Caki2 (cell line): ENCODE measurements at places on chromosomes 1 and 21.

- no peak for DNase-seq
These were observed 74.3 kb upstream of the SIPA1L2 start for GRCh38 chr1:232704256-232704655.

DNA sequence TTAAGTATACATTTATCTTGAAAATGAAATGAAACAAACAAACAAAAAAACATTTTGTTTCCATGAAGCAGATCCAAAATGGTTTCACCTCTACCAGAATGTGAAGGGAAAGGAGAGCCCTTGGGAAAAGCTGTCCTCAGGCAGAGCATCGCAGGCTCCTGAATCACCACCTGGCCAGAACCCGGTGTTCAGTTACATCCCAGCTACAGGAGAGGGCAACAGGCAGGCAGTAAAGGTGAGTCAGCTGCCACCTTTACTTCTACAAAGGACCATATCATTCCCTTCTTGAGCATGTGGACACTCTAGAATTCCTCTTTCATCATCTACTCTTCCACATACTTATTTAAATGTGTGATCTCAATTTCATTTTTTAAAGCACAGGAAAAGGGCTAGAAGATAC is 151.2 kb downstream of the PIGK start:
- no peak for DNase-seq

DNA sequence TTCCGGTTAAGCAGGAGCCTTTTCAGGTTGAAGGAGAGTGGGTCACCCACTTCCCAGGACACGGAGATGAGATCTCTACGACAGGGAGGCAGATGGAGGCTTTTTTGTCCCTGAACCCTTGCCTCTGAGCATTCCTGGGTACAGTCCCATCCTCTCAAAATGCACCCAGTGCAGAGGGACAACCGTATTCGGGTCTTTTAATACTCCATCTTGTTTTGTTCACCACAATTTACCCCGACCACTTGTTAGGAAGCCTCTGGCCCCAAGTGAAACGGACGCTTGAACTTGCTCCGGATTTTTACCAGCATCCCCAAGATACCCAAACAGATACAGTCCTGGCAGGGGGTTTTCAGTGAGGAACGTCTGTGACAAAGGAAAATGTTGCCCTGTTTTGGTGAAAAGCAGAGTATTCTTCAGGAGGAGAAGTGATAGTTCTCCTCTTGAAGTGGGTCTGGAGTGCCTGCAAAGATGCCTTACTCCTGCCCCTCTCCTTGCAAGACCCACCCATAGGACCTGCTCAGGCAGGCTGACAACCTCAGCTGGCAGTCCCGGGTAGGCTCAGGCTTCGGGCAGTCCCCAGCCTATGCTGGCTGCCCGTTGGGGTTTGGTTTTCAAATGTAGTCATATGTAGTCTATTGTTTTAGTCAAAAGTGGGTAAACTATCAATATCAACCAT is 669 bp upstream of the ARL8A start:
- no peak for DNase-seq

DNA sequence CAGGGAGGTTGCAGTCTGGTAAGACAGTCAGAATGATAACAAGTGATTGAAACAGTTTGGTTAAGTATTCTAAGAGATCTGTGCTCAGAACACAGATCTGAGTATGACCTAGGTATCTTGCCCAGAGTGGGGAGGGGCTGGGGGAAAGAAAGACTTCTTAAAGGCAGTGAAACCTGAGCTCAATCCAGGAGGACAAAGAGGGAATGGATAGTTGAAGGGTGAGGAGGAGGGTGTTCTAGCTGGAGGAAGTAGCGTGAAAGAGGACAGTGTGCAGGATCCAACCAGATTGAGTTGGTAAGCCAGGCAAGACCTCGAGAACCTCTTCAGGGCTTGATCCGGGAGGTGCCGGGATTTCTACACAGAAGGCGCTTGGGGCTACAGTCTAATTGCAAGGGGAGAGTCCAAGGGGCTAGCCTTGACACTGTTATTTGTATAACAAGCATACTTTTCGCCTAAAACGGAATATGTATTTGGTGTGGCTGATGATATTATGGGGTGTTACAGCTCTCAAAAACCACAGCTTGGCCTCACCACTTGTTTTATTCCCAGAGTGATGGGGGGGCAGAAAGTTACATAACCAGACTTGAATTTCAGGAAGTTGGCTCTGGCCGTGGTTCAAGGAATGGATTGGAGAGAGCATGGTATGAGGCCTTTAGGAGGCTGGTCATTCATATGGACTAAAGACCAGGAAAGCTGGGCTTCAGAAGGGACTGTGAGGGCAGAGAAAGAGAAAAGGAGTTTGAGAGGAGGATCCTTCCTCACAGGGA is 19.1 kb downstream of the RCSD1 start:
- DNase-seq = no peak

DNA sequence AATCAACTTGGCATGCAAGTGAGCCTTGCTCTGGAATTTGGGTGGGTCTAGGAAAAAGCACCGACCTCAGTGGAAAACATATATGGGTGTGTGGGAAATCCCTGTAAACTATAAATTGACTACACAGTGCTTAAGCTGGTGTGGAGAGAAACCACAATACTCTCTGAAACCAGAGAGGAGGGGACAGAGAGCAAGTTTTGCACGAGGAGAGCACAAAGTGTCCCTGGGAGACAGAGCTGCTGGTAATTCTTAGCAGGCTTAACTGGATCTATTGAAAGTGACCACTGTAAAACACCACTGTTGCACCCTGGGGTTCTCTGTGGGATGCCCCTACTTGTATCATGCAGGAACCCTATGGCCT is 12.8 kb downstream of the KCNJ15 start:
- DNase-seq = no peak

DNA sequence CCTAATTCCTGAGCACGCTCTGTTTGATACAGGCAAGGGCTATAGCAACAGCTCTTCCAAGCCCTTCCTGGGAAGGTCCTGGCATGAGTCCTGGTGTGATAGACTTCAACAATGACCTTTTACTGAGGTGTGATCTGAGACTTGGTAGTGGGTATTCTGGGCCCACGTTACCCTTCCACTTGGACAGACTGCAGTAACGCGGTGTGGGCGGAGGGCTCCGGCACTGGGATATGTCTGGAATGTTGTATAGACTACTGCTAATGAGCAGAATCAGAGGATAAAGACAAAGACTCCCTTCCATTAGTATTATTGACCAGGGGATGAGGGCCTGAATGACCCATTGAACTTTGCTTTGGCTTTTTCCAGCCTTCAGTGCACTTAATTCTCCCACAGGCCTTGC is 262.3 kb downstream of the RWDD3 start:
- DNase-seq = no peak

DNA sequence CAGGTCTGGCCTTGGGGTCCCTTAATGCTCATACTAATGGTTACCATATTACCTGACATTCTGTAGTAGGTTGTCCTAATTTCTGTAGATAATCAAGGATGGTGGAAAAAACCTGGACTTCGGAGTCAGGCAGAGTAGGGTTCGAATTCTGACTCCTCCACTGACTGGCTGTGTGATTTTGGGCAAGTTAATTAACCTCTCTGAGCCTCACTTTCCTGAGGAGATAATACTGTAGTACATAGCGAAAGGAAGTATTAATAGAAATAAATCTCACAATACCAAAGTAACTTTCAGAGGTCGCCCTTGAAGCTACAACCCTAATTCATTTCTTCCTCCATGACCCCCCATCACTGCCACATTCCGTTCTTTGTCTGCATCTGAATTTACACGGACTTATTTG is 72.9 kb downstream of the KCNN3 start:
- DNase-seq = no peak

DNA sequence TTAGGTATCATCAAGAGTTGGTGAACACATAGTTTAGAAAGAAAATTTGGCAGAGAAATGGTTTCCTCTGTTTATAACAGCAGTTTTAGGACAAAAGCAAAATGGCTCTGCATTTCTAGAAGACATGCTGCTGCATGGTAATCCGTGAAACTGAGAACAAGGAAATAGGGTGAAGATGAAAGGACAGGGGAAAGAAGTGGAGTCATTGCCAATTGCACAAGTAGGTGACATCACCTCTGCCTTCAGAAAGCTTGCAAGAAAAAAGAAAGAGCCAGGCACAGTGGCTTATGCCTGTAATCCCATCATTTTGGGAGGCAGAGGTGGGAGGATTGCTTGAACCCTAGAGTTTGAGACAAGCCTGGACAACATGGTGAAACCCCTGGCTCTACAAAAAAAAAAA is 217.6 kb downstream of the LMX1A start:
- no peak for DNase-seq

DNA sequence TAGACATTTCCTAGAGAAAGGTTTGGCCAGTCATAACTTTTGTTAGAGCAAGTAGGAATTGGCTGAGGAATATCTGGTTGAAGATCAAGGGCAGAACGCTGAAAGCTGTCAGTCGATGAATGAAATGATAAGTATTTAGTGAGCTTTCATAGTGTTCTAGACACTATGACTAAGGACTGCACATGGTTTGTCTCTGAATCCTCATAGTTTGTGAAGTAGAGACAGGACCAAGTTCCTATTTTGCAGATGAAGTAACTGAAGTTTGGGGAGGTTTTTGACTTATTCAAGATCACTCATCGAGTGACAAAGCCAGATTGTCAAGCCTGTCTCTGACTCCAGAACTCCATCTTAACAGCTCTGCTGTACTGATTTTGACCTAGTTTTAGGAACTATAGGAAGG is 4.7 kb downstream of the ELOA start:
- no peak for DNase-seq

DNA sequence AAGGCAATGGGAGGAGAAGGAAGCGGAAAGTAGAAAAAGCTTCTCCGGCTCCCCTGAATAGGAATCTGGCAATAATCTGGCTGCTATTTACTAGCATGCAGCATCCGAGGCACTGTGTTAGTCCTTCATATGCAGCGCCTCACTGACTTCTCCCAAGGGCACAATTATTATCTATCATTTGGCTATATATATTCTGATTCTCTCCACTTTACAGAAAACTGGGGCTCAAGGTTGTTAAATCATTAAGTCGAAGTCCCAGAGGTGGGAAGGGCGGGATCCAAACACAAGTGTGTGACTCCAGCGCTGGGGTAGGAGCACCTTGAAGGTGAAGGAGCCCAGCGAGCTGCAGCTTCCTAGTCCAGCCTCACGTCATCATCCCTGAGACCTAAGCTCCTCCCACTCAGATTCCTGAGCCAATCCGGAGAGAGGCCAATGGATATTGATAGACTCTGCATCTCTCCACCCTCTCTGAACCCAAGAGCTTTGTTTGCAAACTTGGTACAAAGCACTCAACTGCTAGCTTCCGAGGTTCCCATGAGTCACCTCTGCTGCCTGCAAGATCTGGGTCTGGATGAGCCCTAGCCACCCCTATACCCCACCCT is 16.6 kb upstream of the EYA3 start:
- DNase-seq = peak; percentile 75

GRCh38 chr1:154404511-154404931 is 622 bp upstream of the IL6R start:
- no peak for DNase-seq

GRCh38 chr1:68384321-68384813 is 65.4 kb downstream of the RPE65 start:
- peak; percentile 94 for DNase-seq

GRCh38 chr1:119787776-119788175 is 19.1 kb upstream of the HMGCS2 start:
- DNase-seq = no peak

DNA sequence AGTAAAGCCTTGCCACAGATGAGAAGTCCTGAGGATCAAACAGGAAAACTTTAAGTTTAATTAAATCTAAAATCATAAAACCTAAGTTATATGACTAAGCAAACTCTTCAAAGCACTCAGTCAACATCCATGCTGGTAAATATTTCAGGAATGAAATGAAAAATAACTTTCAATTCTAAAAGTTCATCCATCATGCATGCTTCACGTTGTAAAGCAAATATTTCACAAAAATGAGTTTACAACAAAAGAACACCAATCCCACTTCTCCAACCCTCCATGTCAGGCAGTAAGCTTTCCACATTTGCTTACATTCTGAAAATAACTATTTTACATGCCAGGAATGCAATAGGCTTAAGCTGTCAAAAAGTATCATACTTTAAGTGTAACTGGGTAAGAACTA is 16.8 kb downstream of the APP start:
- no peak for DNase-seq

GRCh38 chr21:17612023-17612564 is 607 bp downstream of the BTG3 start:
- no peak for DNase-seq

DNA sequence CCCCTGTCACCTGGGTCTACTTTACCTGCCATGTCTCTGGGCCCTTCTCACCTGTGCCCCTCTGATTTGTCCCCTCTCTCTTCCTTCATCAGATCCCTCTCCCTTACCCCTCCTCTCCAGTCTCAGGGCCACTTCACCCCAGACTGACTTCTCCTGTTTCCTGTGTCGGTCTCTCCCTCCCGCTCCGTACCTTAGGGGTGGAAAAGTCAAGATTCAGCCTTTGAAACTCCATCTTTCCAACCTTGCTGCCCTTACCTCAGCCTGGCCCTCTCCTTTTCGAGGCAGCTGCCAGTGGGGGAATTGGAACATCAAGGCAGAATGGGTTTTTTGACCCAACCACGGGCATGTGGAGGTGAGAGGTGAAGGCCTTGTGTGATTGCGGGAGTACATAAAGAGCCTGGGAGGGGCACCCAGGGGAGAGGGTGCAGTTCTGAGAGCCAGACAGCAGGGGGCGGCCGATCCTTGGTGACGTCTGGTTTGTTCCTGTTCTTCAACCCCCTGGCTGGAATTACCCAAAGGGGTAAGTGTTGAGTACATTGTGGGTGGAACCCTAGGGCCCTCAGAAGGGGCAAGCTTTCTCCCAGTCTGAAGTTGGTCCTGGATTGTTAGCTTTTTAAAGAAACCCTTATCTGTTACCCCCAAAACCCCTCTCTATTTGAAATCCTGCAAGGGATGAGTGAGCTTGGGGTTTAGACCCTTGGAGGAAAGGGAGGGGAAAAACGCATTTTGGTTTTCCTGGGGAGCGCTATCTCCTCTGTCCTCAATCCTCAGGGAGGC is 12.3 kb upstream of the DMBX1 start:
- DNase-seq = peak; percentile 57
